ENCODE measurements at places on chromosomes 12 and 14. TPM values are rescaled to one million over a fixed set of nuclear protein-coding genes. Genes with fewer than 3 reads are reported as not detected.

GRCh38 chr12:81797100-81797499 is 38.0 kb upstream of the PPFIA2 start:
- peak; percentile 22 for DNase-seq
- no peaks in the 10 kb centered on the region for H3K36me3 ChIP-seq
- no peaks in the 10 kb centered on the region for H3K4me1 ChIP-seq
- no peak overlapping the region for H3K27ac ChIP-seq

GRCh38 chr12:8866429-8866828 is 44.0 kb downstream of the A2ML1 start:
- H3K4me3 ChIP-seq = no peak overlapping the region
- no peaks in the 10 kb centered on the region for H3K4me1 ChIP-seq
- H3K36me3 ChIP-seq = no peaks in the 10 kb centered on the region
- DNase-seq = no peak

GRCh38 chr12:75738486-75738885 is 227.1 kb upstream of the KRR1 start:
- H3K4me3 ChIP-seq = no peak overlapping the region
- DNase-seq = no peak
- no peaks in the 10 kb centered on the region for H3K36me3 ChIP-seq

GRCh38 chr12:62106547-62107185 is 153.5 kb upstream of the USP15 start:
- H3K27ac ChIP-seq = no peak overlapping the region
- H3K4me3 ChIP-seq = no peak overlapping the region
- no peaks in the 10 kb centered on the region for H3K4me1 ChIP-seq
- H3K36me3 ChIP-seq = no peaks in the 10 kb centered on the region

DNA sequence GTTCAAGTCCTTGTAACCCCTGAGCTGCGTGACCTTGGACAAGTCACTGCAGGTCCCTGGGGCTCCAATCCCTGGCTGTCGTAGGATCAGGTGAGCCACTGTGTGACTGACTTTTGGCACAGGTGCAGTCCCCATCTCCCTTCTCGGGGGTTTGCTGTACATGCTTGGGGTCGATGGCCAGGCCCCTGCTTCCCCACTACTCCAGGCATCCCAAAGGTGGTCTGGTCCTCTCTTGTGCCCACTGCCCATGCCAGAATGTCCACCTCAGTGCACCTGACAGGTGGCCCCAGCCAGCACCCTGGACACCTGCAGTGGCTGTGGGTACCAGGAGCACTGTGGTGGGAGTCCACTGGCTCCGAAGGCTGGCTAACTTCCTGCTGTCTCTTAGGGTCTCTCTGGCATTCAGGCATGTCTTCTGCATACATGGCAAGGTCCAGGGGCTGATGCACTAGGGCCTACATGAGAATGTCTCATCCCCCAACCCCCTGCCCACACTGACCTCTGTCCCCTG is 14.7 kb downstream of the FOXN4 start:
- H3K27ac ChIP-seq = no peak overlapping the region
- DNase-seq = no peak
- H3K27me3 ChIP-seq = no peaks in the 10 kb centered on the region
- H3K36me3 ChIP-seq = no peaks in the 10 kb centered on the region
- H3K4me1 ChIP-seq = no peaks in the 10 kb centered on the region

DNA sequence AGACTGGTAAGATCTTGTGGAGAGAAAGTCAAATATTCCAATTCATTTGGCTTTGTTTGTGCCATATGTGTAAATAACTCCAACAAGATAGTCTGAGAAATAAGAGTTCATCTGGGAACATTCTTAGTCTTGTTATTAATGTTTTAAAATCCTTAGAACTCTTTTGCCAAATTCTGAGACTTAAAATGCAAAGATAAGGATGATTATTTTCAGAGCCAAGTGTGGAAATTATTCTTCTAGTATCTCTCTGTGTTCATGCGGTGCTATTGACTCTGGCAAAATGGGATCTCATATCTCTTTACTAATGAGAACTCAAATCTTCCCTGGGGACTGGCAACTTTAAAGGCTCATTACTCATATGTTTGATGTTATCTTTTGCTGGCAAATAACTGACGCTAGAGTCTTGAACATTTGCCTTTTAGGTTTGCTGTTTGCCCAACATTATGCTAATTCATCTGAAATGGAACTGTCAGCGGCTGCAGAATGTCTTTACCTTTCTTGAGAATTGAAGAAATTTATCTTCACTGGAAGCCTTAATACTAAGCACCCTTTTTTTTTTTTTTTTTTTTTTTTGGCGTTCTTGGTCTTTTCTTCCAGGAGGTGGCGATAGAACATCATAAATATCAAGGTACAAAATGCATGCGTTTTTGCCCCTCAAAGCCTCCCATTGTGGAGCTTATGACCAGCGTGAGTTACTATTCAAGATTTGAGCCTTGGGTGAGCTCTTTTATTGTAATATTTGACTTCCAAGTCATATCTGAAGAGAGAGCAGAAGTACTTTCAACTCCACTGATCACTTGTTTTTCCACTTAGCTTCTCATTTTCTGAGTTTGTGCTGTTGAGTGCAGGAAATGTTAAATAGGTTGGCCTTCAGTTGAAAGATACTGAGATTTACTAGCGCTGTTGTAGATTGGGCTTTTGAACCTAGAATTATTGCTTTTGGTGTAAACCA is 86.5 kb downstream of the CAND1 start:
- H3K27me3 ChIP-seq = no peaks in the 10 kb centered on the region
- no peak overlapping the region for H3K4me3 ChIP-seq
- peaks cover 3% of the 10 kb centered on the region for H3K4me1 ChIP-seq
- peak; percentile 35 for DNase-seq

DNA sequence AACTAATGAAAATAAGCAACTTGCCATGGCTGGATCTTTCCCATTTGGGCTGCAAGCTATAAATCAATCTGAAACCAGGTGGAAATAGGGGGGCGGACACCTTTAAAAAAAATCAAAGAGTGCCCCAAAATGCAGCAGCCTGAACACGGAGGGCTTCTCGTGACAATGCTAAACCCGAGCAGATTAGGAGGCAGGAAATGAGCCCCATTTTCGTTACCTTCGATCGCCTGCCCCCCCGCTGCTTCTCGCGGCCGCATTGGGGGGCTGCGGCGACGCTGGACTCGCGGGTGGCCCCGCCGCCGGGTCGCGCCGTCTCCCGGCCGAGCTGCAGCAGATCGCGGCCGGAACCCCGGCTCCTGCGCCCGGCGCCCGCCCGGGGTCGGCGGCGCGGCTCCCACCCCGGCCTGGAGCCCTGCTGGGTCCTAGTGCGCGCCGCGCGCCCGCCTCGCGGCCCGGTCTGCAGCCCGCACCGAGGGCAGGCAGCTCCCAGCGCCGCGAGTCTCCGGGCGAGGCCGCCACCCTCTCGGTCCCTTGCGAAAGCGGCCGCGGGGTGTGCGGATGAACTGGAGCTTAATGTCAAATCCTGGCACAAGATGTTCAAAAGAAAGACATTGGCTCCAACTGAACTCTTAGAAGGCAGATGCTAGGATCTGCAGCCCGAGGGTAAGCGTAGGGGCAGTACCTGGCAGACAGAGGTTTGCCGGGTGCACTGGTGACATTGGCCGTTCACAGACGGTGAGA is 201.9 kb upstream of the FOXN3 start:
- peak overlapping the region; percentile 80 for H3K4me3 ChIP-seq
- H3K27ac ChIP-seq = no peak overlapping the region
- H3K27me3 ChIP-seq = no peaks in the 10 kb centered on the region
- H3K36me3 ChIP-seq = no peaks in the 10 kb centered on the region

- H3K36me3 ChIP-seq = no peaks in the 10 kb centered on the region
- no peak overlapping the region for H3K27ac ChIP-seq
- no peaks in the 10 kb centered on the region for H3K4me1 ChIP-seq
- H3K4me3 ChIP-seq = no peak overlapping the region
- DNase-seq = no peak
Observed at GRCh38 chr14:72401632-72402376, 469.6 kb downstream of the RGS6 start.

GRCh38 chr12:71578694-71579258 is 84.9 kb downstream of the ZFC3H1 start:
- no peak overlapping the region for H3K4me3 ChIP-seq
- no peaks in the 10 kb centered on the region for H3K36me3 ChIP-seq
- H3K4me1 ChIP-seq = no peaks in the 10 kb centered on the region
- no peak overlapping the region for H3K27ac ChIP-seq
- no peak for DNase-seq

- no peak overlapping the region for H3K27ac ChIP-seq
- H3K27me3 ChIP-seq = no peaks in the 10 kb centered on the region
- no peak overlapping the region for H3K4me3 ChIP-seq
Observed at GRCh38 chr12:3274664-3275063, 197.5 kb downstream of the TSPAN9 start.

DNA sequence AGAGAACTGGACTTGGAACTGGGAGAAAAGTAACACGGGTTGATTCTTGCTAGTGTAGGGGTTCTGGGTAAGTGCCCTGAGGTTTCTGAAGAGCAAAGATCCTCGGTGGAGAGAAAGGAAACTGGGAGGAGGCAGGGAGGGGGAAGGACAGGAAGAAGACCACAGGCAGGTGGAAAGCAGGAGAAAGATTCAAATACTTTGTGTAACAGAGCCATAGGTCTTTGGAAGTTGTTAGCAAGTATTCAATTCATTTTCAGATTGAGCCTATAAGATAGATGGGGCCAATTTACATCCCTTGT is 1.3 kb downstream of the PNP start:
- H3K4me3 ChIP-seq = peak overlapping the region; percentile 90
- H3K36me3 ChIP-seq = no peaks in the 10 kb centered on the region
- H3K4me1 ChIP-seq = peaks cover 9% of the 10 kb centered on the region
- no peak for DNase-seq

GRCh38 chr12:6378709-6379472 is 3.5 kb upstream of the SCNN1A start:
- H3K36me3 ChIP-seq = no peaks in the 10 kb centered on the region
- no peak overlapping the region for H3K27ac ChIP-seq
- H3K27me3 ChIP-seq = no peaks in the 10 kb centered on the region
- H3K4me1 ChIP-seq = peaks cover 60% of the 10 kb centered on the region

Gene COL2A1
- 200 TPM for total RNA-seq

Gene TBC1D30
- total RNA-seq = 10.8 TPM

Gene MGST1
- 122 TPM for total RNA-seq

Gene LPAR5
- 0.19 TPM for total RNA-seq

Gene ATG2B
- total RNA-seq = 16.6 TPM

Gene NANOG
- total RNA-seq = not detected

All from Caco-2 (cell line).